CD4-positive, alpha-beta T cell treated with Interleukin-10 for 1 hour (primary cell): ENCODE measurements at places on chromosomes 1 and 21.
A peak's percentile ranks its signal among the peaks of the same experiment; 100 is the strongest.

DNA sequence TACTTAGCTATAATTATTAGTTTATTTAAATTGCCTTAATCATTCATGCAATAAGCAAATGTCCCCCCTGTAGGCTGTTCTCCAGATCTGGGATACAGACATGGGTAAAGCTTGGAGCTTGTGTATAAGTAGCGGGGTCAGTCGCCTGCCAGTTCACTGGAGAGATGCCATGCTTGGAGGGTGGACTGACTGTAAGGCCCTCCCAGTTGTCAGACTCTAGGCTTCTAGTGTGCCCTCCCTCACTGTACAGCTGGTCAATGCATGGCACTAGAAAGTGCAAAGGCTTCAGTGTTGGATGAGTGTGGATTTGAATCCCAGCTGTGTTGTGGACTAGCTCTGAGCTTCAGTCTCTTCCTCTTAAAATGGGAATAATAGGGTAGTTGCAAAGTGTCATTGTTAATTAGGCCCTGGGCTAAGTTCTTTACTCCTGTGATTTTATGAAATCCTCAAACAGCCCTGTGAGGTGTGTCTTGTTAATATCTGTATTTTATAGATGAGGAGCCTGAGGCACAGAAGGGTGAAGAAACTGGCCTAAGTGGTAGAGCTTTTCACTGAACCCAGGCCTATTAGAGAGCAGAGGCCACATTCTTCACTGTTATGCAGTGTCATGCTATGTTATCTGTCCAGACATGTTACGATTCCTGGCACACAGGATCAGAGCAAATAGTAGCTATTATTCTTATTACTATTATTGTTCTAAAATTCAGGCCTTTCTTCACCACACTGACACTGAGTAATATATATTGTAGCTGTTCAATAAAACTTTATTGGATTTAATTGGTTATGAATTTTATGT lies 85.9 kb downstream of the ROR1 start:
- no peak for DNase-seq

GRCh38 chr1:54520631-54521321 lies 27.3 kb upstream of the ACOT11 start:
- no peak for DNase-seq

DNA sequence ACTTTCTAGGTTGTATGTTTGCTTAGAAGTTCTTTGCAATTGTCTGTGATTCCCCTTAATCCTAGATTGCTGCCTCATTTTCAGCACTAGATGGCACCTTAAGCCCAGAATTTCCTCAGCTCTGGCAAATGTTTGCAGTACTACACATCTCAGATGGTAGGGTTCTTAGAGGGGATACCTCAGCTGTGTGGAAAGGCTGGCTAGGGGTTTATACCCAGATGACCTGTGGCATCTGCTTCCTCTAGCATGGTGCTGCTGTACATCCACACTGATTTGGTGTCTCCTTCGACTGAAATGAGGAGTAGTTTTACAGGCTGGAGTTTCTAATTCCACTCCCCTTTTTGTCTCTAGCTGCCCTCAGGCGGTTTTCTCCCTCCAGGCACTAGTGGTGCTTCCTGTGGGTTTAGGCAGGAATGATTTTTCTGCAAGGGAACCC lies 23.5 kb downstream of the ASB17 start:
- no peak for DNase-seq

GRCh38 chr1:61270761-61271411 lies 188.5 kb downstream of the NFIA start:
- DNase-seq = peak; percentile 17

- no peak for DNase-seq
These were observed 10.5 kb downstream of the WNT9A start for GRCh38 chr1:227937031-227937837.

DNA sequence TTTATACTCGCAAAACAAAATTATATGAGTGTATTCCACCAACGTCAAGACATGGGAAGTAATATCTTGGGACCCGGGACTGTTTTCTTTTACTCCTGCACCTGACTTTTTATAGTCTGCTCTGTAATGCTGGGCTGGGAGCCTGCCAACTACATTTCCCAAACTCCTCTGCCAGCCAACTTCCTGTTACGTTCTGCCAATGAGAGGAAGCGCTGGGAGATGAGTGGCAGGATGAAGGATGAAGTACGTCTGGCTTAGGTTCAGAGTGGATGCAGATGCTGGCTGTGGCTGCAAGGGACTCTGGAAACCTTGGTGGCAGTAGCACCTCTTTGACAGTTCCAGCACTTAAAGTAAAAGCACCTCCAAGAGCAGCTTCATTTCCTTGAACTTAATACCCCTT lies 59.6 kb downstream of the USP24 start:
- no peak for DNase-seq

DNA sequence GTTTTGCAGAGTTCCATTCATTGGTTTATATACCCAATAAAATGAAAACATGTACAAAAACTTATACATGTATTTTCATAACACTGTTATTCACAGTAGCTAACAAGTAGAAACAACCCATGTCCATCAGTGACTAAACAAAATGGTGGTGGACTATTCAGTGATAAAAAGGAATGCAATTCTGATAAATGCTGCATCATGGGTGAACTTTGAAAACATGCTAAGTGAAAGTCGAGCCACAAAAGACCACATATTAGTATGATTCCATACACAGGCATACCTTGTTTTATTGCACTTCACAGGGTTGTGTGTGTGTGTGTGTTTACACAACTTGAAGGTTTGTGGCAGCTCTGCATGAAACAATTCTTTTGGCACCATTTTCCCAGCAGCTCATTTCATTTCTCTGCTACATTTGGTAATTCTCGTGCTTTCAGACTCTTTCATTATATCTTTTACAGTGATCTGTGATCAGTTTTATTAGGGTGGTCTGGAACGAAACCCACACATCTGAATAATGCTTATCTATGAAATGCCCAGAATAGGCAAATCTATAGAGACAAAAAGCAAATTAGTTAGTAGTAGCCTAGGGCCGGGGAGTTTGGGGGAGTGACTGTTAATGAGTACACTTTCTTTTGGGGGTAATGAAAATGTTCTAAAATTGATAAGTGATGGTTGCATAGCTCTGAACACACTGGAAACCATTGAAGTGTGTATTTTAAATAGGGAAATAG lies 27.2 kb downstream of the RNF11 start:
- DNase-seq = no peak

- no peak for DNase-seq
These were observed 440.9 kb downstream of the PRDM2 start for GRCh38 chr1:14140831-14141401.

- DNase-seq = no peak
These were observed 313.4 kb upstream of the FMN2 start for GRCh38 chr1:239778208-239778813.

DNA sequence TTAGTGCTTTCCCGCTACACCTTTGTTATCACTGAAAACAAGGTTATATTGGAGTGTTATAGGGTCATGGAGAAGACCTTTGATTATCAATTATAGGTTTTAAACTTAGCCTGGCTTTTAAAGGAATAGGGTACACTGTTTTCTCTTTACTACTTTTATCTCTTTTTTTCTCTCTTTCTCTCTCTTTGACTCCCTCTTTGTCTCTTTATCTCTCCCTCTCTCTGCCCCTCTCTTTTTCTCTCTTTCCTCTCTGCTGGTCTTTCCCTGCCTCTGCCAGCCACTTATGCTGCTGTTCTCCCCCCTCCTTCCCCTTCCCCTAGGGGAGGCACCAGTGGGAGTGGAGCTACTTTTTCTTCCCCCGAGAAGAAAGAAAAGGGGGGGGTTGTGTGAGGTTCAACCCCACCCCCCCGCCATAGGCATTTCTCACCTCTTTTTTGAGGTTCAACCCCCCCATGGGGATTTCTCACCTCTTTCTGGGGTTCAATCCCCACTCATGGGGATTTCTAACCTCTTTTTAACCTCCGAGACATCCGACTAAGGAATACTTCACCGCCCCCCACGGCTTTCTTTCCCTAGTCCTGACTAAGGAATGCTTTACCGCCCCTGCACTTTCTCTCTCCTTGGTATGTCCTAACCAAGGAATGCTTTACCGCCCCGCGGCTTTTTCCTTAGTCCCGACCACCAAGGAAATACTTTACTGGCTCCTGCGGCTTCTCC lies 17.2 kb upstream of the ZBTB8B start:
- DNase-seq = no peak

DNA sequence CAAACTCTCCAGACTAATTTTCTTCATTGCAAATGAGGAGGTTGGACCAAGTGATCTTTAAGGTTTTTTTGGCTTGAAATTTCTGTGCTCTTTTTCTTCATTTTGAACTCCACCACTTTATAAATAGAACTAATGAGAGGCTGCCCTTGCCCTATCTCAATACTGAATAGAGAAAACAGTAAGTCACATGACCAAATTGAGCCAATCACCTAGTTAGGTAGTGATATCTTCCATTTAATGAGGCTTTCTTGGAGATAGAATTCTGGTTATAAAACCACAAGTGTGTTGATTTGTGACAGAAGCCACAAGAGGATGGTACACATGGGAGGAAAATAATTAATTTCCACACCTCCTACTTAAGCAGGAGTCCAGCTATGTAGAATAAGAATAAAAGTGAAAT lies 263.4 kb upstream of the SNX7 start:
- DNase-seq = no peak

GRCh38 chr1:116033322-116033721 lies 57.0 kb downstream of the SLC22A15 start:
- no peak for DNase-seq

DNA sequence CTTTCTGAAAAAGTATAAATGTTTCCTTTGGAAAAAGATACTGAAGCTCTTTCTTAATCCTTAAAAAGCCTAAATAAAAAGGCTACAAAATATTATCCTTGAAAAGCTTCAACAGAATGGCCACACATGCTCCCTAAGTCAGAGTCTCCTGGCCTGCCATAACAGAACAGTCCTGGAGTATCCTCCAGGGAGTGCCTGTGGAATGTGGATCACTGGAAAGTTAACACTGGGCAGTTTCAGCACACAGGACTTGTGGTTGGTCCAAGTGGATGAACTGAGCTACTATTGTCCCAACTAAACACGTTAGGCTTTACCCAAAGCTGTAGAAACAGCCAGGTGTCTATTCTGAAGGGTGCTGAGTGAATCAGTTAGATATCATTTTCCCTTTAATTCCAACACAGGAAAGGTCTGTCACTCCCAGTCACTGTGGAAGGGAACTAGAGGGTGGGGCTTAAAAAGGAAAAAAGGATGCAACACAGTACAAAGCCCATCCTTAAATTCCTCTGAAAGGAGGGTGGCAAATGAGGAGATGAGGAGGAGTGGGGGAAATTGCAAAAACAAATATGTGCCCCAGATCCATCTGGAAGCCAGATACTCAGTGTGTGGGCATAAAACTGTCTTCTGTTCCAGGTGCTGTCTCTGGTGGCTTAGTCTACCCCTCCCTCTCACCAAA lies 196.3 kb upstream of the SPAG17 start:
- no peak for DNase-seq

GRCh38 chr1:207862241-207862787 lies 48.6 kb downstream of the CD34 start:
- no peak for DNase-seq

- DNase-seq = no peak
These were observed 170.3 kb downstream of the HHIPL2 start for GRCh38 chr1:222377428-222378088.

- no peak for DNase-seq
These were observed 936 bp downstream of the TP73 start for GRCh38 chr1:3653286-3653618.

- DNase-seq = no peak
These were observed 97.8 kb downstream of the NGF start for GRCh38 chr1:115240297-115240696.

DNA sequence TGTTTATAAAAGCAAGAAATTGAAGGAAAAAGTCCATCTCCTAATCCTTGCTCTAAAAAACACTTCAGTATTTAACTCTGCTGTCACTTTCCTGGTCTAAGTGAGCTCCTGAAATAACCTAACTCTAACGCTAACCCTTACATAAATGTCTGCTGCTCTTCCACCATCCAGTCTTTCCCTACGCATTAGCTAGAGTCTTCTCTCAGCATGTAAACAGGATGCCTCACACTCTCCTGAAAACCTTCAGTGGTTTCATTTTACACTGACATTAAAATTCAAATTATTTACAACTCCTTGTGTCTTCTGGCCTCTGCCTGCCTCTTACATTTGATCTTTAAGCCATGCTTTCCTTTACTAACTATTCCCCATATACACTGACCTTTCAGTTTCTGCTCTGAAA lies 697.6 kb upstream of the CXADR start:
- no peak for DNase-seq

DNA sequence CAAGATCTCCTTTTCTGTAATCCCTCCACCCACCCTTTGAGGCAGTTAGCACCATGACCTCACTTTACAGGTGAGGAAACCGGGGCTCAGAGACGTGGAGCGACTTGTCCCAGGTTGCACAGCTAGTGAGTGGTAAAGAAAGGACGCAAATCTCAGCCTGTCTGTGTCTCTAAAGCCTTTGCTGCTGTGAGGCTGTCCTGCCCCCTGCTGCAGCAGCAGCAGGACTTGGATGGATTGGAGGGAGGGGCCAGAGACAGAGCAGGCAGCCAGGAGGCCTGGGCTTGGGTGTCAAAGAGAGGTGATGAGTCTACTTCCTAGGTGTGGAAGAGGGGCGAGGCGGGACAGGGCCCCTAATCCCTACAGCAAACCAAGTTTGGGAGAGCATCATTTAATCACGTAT lies 69.6 kb downstream of the PTPRU start:
- no peak for DNase-seq

- peak; percentile 15 for DNase-seq
These were observed 1.8 kb downstream of the NPPA start for GRCh38 chr1:11845641-11846335.

DNA sequence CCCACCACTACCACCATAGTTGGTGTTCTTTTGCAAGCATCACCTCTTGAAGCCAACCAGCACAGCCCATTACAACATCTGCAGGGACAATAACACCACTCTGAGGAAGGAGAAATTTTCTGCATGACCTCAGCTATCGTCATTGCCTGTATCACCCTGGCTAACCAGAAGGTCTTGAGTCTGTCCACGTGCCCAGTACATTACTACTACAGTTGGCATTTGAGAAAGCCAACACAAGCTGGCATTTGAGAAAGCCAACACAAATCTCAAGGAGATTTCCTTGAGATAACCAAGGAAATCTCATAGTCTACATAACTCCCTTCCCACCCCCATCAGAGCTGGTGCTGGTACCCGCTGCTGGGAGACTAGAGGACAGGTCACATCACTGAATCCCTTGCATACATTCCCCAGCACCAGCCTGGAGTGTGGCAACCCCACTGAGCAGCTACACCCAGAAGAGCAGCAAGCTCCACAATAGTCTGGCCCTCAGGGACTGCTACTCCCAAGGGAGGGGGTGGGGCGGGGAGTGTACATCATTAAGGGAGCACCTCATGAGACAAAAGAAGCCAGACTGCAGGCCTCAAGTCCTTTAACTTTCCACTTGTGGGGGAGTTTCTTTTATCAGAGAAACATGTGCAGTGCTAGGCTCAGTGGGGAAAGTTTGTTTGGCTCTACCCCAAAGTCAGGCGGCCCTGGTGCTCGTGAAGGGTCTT lies 46.0 kb upstream of the GUCA2A start:
- DNase-seq = no peak

- peak; percentile 47 for DNase-seq
These were observed 31.1 kb upstream of the ZBTB40 start for GRCh38 chr1:22420455-22421053.

- DNase-seq = no peak
These were observed 59.6 kb downstream of the RGS21 start for GRCh38 chr1:192376374-192376773.
